Natural killer cell treated with Interleukin-12 subunit alpha and Interleukin-12 subunit beta and Interleukin-15 and Interleukin-18, amount 100 ng/mL, for 72 hours (primary cell): ENCODE measurements at places on chromosomes 12 and 14. TPM values are rescaled to one million over a fixed set of nuclear protein-coding genes. Genes with fewer than 3 reads are reported as not detected.

- no peak for DNase-seq
Observed at GRCh38 chr14:58297412-58297761, 968 bp upstream of the ARID4A start.

- no peak for DNase-seq
Observed at GRCh38 chr12:108133482-108133881, 4.4 kb downstream of the WSCD2 start.

- DNase-seq: peak; percentile 10
Observed at GRCh38 chr14:95255013-95255412, 64.7 kb downstream of the CLMN start.

DNA sequence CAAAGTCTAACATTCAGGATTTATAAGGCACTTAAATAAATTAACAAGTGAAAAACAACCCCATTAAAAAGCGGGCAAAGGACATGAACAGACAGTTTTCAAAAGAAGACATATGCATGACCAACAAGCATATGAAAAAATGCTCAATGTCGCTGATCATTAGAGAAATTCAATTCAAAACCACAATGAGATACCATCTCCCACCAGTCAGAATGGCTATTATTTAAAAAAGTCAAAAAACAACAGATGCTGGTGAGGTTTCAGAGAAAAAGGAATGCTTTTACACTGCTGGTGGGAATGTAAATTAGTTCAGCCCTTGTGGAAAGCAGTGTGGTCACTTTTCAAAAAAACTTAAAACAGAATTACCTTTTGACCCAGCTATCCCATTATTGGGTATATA lies 60.7 kb upstream of the BDKRB2 start:
- DNase-seq: no peak

- no peak for DNase-seq
Observed at GRCh38 chr12:115481141-115481540, 796.4 kb downstream of the MED13L start.

GRCh38 chr12:115267464-115267863 lies 583.5 kb upstream of the TBX3 start:
- no peak for DNase-seq

Gene NXPH4
- not detected for total RNA-seq

DNA sequence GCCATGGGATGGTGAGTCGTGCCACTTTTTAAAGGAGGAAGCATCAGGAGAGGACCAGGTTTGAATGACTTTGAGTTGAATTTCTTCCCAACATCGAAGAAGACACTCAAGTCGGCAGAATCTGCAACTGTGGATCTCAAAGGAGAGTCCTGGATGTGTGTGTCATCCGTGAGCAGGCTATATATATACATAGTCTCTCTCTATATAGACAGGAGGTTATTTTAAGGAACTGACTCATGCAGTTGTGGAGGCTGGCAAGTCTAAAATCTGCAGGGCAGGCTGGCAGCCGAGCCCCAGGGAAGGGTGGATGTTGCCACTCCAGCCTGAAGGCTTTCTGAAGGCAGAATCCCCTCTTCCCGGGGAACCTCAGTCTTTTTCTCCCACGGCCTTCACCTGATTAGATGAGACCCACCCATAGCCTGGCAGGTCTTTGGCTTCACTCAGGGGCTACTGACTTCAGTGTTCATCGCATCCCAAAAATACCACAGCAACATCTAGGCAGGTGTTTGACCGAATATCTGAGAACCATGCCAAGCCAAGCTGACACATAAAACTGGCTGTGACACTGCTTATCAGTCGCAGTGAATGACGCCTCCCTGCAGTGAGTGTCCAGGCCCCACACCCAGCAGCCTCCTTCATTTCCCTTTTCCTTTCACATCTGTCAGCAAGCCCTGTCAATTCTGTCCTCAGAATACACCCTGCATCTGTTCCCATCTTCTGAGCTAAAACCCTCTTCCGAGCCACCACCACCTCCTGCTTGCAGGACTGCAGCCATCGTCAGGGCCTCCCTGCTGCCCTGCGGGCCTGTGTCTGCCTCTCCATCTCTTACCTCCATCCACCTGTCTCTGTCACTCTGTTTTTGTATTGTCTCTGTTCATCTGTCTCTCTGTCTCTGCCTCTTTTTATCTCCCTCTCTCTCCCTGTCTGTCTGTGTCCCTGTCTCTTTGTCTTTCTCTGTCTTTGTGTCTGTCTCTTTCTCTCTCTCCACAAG lies 54.0 kb downstream of the ZNF664 start:
- no peak for DNase-seq

DNA sequence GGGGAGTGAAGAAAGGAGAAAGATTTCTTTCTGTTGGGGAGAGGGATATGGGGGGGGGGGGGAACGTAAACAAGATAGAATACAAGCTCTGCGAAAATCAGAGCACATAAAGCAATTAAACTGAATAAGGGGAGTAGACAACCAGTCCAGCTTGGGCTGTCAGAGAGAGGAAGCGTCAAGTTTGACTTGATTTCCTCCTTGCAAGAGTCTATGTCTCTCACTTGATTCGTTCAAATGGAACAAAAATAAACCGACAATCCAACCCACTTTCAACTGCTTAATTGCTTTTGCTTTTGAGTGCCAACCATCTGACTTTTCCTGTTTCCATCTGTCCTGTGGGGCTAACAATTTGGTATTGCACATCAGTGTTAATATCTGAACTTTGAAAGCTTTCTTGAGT lies 942 bp downstream of the SYT1 start:
- no peak for DNase-seq

Gene DPPA3
- not detected for total RNA-seq
